Stimulated activated CD4-positive, alpha-beta T cell treated with anti-CD3 and anti-CD28 coated beads, TNF-alpha, amount 100 ng/mL, for 24 hours (primary cell): ENCODE measurements at places on chromosomes 7 and 10.
A peak's percentile ranks its signal among the peaks of the same experiment; 100 is the strongest.

GRCh38 chr10:100570506-100570905 is 34.8 kb downstream of the HIF1AN start:
- DNase-seq = no peak

- DNase-seq = no peak
Observed at GRCh38 chr10:7915923-7916536, 97.7 kb downstream of the TAF3 start.

DNA sequence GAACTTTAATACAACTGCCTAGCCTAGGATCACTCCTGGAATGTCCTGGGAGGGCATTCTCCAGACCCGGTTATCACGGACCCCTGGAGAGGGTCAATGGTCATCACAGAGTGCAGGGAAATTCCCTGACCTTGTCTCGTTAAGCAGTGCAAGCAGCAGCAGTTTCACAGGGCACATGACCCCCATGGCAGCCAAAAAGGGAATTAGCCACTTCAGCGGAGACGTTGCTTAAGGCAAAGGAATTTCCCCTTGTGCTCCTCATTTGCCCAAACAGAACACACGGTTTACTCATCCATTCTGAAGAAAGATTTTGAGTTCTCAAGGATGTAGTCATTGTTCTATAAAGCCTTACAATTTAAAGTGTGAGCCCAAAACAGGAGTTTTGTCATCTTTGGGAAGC is 260.3 kb downstream of the SNX13 start:
- no peak for DNase-seq

GRCh38 chr10:130924138-130924819 is 387.2 kb downstream of the TCERG1L start:
- DNase-seq = no peak

- DNase-seq = no peak
Observed at GRCh38 chr10:82814635-82815034, 939.6 kb downstream of the NRG3 start.

GRCh38 chr7:32893207-32893524 is 1.6 kb upstream of the KBTBD2 start:
- DNase-seq = no peak

GRCh38 chr10:108392286-108392685 is 1227.8 kb upstream of the SORCS1 start:
- DNase-seq = no peak

DNA sequence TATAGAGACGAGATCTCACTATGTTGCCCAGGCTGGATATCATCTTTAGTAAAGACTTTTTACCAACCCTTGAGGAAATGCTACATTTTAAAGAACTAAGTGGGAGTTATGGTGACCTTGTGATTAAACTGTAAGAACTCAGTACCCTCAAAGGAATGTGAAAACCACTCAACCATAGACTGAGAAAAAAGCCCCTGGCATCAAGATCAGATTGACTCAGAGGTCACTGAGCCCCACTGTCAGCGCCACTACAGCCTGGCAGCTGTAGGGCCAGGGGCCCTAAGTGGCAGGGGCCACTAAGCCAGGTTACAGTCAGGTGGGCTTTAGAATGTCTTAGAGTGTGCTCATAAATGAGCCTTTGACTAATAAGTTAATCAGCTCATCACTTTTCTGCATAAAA is 55.9 kb downstream of the APBB1IP start:
- no peak for DNase-seq

DNA sequence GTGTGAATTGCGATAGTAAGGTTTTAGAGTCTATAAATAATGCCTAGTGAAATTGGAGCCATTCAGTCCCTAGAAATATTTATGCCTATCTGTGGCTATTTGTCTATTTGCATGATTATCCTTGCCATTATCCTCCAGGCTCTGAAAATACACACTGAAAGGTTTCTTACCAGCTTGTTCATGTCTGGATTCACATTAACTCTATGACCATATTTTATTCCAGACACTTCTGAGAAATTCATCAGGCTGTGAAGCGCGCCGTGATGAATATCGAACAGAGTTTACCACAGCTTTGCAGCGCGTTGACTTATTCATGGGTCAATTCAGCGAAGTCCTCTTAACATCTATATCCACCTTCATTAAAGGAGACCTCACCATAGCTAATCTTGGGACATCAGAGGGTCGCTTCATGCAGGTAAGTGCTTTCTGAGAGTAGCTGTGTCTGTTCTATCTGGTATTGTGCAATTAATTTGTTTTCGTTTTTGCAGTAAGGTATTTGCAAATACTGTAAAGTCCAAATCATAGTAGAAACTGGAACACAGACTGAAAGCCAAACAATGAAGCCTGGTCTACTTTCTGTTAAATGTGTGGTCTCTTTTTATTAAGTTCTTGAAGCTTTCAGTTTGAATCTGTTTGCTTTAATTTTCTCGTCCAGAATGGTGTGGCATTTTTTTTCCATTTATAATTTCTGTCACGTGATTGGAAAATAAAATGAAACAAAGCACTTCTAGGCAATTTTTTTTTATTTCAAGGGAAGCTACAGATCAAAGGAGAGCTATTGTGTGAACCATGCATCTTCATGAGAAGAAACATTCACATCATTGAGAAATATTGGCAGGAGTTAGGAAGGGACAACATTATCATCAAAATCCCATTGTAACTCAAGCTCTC is 59.7 kb downstream of the MET start:
- no peak for DNase-seq

DNA sequence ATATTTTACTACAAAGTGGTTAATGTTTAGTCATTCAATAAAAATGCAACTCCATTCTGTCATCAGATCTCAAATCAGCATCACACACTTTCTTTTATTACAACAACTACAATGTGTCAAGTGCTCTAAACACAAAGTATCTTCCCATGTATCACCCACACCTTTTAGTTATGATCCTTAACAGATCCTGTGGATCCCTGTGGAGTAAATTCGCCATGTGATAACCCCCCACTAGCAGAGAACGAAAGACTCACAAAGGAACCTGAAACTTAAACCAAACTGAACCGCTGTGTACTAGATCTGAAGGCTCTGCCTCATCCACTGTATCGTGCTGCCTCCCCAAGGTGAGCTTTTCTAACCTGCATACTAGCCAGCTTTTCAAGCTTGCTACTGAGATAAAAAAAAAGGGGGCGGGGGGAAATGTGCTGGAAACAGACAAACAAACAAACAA is 1.7 kb downstream of the DPY19L1 start:
- DNase-seq = peak; percentile 6

- no peak for DNase-seq
Observed at GRCh38 chr7:158508802-158509385, 78.7 kb downstream of the PTPRN2 start.

DNA sequence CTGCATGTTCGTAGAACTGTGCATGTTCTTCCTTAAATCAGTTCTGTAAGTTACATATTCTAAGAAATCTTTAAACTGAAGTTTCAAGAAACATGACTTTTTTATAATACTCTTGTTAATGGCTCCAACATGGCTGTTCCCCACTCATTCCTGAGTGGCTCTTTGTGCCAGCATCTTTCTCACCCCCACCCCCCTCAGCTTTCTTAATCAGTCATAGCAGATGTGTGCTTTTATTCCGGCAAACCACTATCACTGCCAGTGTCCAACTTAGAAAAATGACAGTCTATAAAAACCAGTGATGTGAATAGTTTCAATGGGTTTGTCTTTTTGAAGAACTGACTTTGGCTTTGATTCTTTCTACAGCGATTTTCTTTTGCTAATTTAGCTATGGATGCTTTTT is 37.6 kb downstream of the PITRM1 start:
- DNase-seq = no peak

DNA sequence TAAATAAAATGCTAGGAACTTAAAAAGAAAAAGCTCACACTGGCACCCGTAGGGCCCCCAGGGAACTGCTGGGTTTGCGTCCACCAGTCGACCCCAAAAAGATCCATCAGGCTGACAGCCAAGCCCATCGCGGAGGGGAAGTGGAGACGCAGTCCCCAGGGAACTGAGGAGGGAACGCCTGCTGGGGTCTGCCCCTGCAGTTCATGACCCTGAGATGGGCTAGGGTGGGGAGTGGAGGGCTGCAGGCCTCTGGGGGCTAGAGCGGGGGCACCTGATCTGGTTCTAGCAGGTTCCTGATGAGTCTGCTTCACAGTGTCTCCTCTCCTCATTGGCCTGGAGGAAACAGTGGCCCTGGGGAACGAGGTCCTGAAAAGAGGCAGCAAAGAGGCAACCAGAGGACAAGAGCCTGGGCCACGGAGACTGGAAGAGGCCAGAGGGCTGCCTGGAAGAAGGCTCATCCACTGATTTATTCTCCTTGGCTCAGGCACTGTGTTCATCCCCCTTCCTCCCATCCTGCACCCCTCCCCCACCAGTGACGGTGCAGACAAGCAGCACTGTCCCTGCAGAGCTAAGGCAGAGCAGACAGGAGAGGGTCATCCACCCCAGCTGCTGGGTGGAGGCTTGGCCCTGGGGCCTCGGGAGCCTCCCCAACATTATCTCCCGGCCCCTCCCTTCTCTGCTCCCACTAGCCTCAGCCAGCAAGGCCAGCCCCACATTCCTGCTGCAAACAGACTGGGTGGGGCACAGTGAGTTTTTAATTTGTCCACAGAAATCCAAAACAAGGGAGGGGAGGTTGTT is 24.7 kb upstream of the HSPA12A start:
- DNase-seq = no peak

GRCh38 chr7:55439627-55440026 is 74.5 kb downstream of the LANCL2 start:
- DNase-seq = no peak

GRCh38 chr7:4144172-4144701 is 537.9 kb upstream of the FOXK1 start:
- no peak for DNase-seq

GRCh38 chr10:118610577-118610976 is 15.1 kb upstream of the PRLHR start:
- DNase-seq = no peak

- no peak for DNase-seq
Observed at GRCh38 chr10:81019029-81019890, 481.6 kb downstream of the SH2D4B start.

- DNase-seq = no peak
Observed at GRCh38 chr10:92268748-92269147, 22.1 kb downstream of the CPEB3 start.

DNA sequence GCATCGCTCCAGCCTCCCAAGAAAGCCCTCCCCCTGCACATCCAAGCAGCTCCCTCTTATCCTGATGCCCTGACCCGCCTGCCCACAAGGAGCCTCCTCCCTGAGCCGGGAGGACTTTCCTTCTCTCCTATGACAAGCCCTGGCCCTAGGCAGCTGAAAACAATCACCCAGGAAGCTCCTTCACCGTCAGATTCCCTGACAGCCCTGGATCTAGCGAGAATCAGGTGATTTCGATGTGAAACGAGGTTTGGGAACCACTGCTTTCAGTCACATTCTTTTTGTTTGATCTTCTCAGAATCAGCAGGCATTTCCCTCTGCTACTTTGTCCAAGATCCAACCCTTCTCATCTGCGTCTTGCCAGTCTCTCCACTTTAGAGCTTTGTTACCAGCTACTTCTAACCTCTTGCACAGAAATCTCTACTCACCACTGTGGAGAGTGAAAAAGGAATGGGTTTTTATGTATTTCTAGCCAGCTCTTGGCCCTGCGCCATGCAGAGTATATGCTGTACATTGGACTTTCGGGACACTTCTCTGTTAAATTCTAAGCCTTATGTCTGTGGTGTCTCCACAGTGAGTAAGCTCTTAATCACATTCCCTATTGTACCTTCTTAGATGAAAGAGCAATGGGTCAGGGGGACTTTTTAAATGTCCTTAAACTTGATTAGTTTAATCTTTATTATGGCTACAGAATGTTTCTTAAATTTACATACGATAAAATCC is 253.2 kb upstream of the C7orf33 start:
- no peak for DNase-seq

- no peak for DNase-seq
Observed at GRCh38 chr7:132402096-132402495, 174.2 kb downstream of the PLXNA4 start.
